CD4-positive, alpha-beta T cell treated with Interleukin-6 at 100 ng/mL for 8 hours (primary cell): ENCODE measurements at places on chromosomes 2 and 18.
A peak's percentile ranks its signal among the peaks of the same experiment; 100 is the strongest.

GRCh38 chr2:141048951-141049350 is 1081.9 kb downstream of the LRP1B start:
- no peak for DNase-seq

- DNase-seq = no peak
Observed at GRCh38 chr2:191697870-191698269, 19.9 kb downstream of the NABP1 start.

- DNase-seq = peak; percentile 33
Observed at GRCh38 chr2:101012706-101013181, 10.7 kb downstream of the RPL31 start.

GRCh38 chr2:216371721-216372702 is at the start of gene MARCHF4:
TSS of gene MARCHF4 (minus strand) at chr2:216372483. CDS start at chr2:216370260, 2,223 bp downstream.
- DNase-seq = peak; percentile 56

DNA sequence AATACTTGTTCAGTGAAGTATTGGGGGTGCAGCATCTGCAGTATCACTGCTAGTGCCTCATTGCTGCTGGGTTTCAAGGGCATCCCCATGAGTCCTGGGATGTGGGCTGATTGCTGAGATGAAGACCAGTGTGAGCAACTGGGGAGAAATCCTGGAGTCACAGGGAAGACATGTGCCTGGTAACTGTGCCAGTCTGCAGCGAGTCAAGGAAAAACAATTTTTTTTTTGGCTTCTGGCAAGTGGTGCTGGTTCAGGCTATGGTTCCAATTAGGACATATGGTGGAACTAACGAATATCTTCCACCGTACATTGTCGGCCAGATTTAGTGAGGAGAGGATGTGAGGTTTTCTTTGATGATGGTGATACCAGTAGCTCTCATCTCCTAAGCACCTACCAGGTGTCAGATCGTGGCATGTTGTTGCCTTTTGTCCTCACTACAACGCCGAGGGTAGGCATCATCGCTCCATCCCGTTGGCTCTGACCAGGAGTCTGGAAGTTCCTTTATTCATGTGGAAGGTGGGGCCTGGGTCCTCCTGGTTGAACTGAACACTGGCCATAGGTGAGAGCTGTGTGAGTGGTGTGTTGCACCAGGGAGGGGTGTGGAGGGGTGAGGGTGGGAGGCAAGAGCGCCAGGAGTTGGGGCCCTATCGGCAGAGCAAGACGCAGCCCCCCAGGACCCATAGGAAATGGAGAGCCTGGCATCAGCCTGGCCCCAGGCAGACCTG is 118.0 kb upstream of the HS6ST1 start:
- no peak for DNase-seq

DNA sequence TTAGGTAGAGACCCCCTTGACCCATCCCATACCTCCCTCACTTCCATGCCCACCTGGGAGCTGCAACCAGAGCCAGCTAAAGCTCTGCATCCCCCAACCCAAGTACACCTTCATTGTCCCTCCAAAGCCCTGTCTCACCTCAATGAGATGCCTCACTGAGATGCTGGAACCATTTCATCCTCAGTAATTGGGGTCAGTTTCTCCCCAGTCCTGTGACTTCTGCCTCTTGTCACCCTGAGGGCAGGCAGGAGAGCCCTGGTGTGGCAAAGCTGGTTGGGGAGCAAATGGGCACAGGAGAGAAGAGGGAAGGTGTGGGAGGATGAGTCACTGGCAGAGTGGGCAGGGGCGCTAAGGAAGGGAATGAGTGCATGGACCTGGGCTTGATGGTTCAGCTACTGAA is 27.9 kb upstream of the NT5DC4 start:
- no peak for DNase-seq

DNA sequence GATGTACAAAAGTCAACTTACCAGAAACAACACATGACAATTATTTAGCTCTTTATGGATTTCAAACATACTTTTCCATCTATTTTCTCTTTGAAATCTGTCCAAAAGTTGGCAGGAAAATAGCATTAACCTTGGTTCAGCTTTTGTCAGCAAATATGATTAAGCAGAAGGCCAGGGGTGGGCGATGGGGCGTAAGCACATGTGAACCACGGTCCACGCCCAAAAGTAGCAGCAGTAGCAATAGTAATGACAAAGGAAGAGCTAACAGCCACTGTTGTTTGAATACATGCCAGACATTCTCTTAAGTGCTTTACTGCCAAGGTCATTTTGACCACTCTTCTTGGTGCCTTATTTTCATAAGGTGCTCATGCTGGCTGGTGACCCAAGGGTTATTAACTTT is 73.5 kb downstream of the ANTXR1 start:
- no peak for DNase-seq

DNA sequence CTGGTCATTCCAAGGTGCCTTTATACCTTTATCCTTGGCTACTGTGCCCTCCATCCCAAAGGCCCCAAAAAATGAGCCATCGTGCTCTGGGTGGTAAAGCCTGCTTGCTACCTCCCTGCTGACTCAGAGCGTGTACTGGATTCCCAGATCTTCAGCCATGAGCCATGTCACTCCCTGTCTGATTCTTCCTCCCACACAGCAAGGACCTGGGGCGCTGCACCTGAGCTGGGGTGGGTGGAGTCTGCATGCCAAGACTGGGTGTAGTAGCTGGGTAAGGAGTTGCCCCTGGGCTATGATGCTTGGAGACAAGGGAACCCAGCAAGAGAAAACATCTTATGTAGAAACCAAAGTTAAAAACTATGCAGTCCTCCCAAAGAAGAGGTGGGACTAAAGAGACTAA is 37.2 kb upstream of the APCDD1 start:
- no peak for DNase-seq

GRCh38 chr2:142755191-142755590 is 122.3 kb upstream of the KYNU start:
- no peak for DNase-seq

GRCh38 chr2:54966837-54967236 is 83.4 kb downstream of the RTN4 start:
- DNase-seq = no peak

GRCh38 chr2:215915441-215915840 is 97.9 kb downstream of the MREG start:
- DNase-seq = no peak

DNA sequence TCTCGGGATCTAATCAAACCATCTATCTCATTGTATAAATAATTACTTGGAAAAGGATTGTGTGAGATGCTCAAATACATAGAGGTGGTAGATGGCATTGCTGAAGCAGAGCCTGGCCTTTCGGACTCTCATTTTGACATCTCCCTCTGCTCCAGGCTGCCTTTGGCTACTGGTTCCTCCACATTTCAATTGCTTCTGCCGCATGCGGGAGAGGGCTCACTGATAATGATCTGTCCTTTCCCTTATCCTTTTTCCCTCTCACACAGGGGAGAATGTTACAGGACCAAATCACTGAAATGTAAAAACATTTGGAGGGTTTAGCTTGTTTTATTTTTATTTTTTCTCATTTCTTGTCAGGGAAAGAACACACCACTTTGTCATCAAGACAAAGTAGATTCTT is 380.6 kb upstream of the UBE2E3 start:
- no peak for DNase-seq

GRCh38 chr2:130836501-130837174 is at the start of gene ARHGEF4:
TSS of gene ARHGEF4 (plus strand) at chr2:130836914. CDS start at chr2:130836954, 40 bp downstream.
- no peak for DNase-seq

- no peak for DNase-seq
Observed at GRCh38 chr2:38671303-38671702, 5.4 kb downstream of the GALM start.

- no peak for DNase-seq
Observed at GRCh38 chr18:49839012-49839411, 25.7 kb upstream of the ACAA2 start.

GRCh38 chr2:96158554-96158940 is 13.3 kb upstream of the DUSP2 start:
- DNase-seq = no peak

DNA sequence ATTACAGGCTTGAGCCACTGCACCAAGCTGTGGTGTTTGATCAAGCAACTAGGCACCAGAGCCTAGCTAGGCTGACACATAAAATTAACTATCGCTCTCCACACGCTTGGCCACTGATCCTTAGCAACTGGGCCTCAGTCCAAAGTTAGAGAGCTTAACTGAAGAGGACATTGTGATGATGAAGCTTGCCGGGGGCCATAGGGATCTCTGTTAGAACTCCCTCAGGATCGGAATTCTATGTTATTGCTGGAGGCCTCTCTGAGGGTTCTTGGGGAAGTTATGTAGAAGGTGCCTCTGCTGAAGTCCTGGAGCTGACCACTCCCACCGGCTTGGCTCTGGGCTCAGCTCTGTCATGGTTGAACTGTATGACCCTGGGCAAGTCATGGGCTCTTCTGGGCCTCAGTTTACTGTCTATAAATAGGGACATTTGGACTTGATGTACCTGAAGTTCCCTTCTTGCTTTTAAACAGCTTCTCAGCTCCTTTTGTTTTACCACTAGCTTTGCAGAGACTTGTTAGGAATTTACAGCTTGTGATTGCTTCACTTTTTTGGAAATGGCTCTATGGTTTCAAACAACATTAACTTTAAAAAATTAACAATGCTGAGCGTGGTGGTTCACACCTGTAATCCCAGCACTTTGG is 44.1 kb downstream of the GATA6 start:
- DNase-seq = no peak

DNA sequence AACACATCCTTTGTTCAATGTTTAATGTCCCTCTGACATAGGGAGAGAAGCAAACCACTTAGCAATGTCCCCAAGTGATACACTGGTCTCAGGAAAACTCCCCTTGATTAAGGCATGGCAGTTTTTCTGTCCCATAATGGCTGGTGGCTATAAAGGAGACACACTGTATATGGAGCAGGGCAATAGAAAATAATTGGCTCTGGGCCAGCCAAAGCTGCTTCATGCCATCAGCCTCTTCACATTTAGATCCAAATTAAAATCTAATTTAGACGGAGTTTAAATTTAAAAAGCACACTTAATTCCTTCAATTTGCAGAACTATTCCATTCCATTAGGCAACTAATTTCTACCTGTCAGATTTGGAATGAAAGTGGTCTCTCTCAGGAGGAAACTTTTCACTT is 638.1 kb downstream of the DSC3 start:
- DNase-seq = no peak

DNA sequence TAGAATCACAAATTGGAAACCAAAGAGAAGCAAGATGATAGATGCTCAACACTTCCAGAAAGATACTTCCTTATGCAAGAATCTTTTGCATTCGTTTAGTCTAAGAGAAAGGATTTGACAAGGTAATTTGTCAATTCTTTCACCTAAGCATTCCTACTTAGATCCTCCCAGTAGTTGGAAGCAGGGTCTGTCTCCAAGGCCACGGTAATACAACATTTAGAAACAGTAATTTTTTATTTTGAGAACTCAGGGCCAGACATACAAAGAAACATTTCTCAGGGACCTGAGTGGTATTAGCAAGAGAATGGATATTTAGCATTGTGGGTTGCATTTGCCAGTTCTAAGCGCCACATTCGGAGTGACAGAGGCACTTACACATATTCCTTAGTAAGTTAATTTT is 68.6 kb downstream of the ACYP2 start:
- DNase-seq = no peak

GRCh38 chr2:187575751-187576067 is 21.5 kb upstream of the TFPI start:
- DNase-seq = no peak

DNA sequence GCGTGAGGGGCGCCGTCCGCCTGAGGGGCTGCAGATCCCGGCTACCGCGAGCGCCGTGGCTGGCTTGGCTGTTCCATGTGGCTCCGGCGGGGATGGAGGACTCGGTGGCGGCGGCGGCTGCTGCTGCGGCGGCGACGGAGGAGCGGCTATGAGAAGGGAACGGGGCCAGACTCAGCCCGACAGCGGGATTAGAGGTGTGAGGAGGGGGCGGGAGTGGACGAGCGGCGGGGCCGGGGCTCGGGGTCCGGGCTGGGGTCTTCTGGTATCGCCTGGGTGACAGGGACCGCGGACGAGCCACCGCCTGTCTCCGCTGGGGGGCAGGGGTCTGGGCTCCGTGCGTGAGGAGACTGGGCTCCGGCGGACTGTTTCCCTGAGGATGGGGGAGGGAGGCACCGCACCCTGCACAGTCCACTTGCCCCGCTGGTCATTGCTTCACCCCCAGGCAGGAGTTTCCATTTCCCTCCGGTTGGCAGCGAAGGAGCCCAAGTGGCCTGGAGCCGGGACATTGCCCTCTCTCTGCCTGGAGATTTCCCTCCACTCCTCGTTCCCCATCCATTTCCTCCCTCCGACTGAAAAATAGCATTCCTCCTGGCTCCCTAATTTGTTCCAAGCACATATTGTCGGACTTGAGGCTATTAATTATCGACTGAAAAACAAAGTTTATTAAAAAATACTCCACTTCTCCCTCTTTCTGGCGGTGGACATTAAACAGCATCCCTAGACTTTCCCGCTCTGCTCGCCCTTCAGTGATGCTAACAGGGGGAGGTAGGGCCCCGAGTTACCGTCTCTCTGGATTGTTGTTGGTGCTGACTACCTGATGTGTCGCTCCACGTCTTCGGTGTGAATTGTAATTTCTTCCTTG is 577 bp downstream of the EHBP1 start:
- peak; percentile 20 for DNase-seq

- DNase-seq = no peak
Observed at GRCh38 chr2:9263428-9263827, 56.8 kb downstream of the ASAP2 start.

- DNase-seq = no peak
Observed at GRCh38 chr18:76445741-76446232, 49.3 kb downstream of the ZNF516 start.

DNA sequence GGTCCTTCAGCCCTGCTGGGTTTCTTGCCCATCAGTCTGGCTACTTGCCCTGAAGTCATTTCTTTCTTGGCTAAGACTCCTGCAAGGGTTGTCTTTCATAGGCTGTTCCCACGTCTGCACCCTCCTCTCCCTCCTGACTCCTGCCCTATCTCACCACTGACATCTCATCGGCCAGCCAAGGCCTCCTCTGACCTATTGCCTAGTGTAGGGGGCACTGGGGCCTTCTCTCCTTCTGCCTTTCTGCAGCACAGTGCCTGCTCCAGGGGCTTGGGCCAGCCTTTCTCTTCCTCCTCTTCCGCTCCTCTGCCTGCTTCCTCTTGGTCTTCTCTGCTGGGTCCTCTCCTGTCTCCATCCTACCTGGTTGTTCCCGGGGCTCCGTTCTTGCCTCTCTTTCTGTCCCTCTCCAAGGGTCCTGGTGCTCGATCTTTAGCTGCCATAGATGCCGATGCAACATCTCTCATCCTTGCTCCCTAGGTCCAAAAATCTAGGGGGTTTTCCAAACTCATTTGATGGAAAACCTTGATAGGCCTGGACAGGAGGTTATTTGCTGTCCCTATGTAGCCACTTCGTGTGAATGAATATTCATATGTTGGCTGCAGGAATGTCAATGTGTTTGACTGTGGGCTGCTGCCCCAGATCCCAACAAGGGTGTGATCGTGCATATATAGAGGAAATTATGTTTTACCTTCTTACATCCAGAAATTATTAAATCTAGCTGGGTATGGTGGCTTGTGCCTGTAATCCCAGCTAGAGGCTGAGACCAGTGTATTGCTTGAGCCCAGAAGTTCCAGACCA is 9.7 kb upstream of the NT5DC4 start:
- DNase-seq = no peak
